ENCODE measurements at places on chromosomes 3 and 15.

DNA sequence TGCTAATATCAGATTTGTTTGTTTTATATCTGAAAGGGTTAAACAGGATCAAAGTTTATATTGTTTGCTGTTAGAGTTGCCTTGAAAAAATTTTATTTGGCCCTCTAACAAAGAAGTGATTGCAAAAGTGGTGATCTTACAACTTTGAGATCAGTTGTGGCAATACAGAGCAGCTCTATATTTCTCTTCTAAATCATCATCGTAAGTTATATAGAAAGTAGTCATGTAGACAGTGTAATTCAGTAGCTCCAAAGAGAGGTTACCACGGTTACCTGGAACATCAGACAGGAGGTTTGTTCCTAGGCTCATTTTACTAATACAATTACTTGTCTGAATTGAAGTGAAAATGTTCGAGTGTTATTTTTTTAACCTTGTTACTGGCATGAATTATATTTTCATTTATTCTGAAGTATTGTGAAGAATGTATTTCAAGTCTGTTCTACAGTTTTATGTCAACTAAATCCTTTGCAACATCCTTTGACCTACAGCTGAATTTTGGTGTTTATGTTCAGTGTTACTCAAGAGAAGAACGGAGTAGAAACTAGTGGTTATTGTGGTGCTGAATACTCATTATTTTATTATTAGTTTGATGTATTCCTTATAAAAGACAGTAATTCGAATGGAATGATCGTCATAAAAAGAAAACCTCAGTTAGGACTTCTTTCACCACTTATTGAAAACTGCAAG, 214.2 kb downstream of the NAALADL2 start:
- no peak for DNase-seq

- no peak for DNase-seq
These were observed 7.6 kb downstream of the SLC27A2 start for GRCh38 chr15:50189633-50190032.

DNA sequence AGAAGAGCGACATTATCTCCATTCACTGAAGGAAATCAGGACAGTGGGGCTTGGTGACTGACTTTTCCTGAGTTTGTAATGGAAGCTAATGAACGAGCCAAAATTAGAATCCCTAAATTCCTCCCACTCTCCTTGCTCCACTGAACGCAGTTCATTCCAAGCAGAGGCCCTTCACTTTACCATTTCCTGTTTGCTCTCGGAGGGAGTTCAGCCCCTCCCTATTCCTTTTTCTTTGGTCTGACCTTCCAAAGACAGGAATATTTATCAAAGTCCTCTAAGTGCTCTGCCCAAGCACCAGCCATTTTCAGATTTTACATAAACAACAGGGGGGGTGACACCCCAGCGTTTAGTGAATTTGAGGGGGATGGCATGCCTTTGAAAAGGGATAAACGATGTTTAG, 24.0 kb upstream of the PTPRG start:
- DNase-seq: no peak

- DNase-seq: no peak
These were observed 218.5 kb downstream of the SV2B start for GRCh38 chr15:91318516-91318915.

- no peak for DNase-seq
These were observed 11.8 kb upstream of the BCL2L10 start for GRCh38 chr15:52124270-52124880.

- DNase-seq: no peak
These were observed 255.0 kb downstream of the OCA2 start for GRCh38 chr15:27844018-27844666.

DNA sequence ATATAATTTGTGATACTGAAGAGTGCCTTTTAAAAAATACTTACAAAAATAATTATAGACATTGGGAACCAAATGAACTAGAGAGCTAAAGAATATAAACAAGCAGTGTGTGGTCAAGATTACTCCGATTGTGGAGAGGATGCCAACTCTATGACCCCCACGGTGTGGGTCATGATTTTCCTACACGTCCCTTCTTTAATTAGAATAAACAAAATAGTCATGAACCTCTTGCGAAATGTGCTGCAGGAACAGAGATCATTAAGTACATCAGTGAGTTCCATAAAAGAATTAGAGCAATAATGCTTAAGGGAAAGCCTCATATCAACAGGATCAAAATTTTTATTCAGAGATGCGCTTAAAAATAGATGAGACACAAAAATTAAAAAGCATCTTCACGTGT, 476.6 kb upstream of the ROBO1 start:
- no peak for DNase-seq

- DNase-seq: peak; percentile 56
These were observed at the start of gene CD200 for GRCh38 chr3:112333002-112333380. Gene CD200 (plus strand): TSS chr3:112333156. CDS start chr3:112333213, 57 bp downstream.

DNA sequence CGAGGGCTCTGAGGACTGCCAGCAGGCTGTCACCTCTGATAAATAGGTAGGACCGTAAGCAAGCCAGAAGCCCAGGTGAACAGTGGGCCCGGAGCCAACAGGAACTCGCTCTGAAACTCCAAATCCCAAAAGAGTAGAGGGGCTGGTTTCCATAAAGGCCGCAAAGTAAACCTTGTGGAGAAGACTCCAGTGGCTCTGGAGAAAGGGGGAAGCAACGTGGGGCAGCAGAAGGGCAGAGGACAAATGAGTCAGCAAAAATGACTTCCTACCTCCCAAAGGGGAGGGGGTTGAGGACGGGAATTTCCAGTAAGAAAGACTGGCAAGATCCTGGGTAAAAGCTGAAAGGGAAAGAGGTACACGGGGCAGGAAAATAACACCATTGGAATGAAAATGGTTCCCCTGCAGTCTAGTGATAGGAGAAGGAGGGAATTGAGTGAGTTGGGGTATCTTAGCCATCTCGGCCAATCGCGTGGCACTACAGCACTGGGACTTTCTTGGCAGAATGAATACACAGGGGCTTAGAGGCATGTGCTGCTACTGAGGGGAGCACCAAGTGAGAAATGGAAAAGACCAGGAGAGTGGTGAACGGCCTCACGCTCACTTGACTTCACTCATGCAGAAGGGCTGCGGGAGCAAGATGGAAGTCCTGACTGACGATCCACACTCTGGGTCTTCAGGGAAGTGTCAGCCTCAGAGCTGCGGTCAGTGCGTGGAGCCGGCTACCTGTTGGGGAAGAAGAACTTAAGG, 33.2 kb downstream of the BMF start:
- no peak for DNase-seq

GRCh38 chr3:136734382-136735070, 17.7 kb downstream of the STAG1 start:
- DNase-seq: no peak

GRCh38 chr3:59675495-59675894, 625.7 kb upstream of the CFAP20DC start:
- no peak for DNase-seq

DNA sequence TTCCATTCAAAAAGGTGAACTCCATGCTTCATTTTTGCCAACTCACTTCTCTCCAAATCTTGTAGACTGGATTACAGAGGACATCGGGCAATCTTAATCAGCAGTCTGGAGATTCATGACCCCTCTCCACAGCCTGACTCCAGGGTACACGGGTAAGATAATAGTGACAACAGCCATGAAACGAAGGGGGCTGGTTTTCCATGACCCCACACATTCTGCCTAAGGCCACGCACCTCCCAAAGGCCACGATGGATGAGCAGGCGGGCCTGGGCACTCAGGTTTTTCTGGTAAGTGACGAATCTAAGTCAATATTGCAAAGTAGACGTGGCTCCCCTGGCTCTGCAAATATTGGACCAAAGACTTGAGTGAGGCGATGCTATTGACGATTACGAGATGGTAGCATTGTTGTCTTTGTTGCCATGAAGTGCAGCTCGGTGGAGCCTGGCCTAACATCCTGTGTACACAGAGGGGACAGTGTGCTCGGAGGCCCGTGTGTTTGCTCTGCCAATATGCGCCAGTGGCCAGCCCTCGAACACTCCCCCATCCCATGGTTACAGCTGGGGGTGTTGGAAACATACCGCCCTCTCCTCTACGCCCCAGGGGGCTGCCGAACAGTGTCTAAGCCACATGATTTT, 119.1 kb downstream of the OPA1 start:
- DNase-seq: peak; percentile 31

- no peak for DNase-seq
These were observed 287.7 kb upstream of the NR2F2 start for GRCh38 chr15:96042734-96043224.

- DNase-seq: no peak
These were observed 64.5 kb downstream of the RPL39L start for GRCh38 chr3:187074846-187075245.

DNA sequence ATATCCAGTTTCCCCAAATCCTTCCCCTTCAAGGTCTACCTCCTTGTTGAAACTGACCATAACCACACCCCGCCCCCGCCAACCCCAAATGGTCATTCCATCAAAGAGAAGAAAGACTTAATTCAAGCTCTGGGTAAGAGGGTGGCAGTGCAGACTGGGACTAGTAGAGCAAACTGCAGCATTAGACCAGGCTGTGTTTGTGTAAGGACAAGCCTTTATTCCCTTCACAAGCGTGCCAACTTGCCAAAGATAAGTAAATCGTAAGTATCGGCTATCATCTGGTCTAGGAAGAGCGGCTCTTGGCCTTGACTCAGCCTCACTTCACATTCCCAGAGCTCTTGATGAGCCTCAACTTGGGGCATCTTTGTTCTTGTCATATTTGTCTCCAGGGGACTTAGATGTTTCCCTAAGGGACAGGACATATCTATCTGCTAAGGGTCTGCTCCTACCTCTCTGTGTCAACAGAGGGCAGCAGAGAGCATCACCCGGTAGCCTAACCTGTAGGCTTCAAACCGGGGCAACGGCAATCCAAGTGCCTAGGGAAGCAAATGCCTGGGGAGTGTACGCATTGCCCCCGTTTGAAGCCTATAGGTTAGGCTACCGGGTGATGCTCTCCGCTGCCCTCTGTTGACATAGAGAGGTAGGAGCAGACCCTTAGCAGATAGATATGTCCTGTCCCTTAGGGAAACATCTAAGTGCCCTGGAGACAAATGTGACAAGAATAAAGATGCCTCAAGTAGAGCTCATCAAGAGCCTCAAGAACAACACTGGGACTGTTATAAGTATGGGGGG, 8.9 kb upstream of the MAP3K13 start:
- DNase-seq: peak; percentile 80

DNA sequence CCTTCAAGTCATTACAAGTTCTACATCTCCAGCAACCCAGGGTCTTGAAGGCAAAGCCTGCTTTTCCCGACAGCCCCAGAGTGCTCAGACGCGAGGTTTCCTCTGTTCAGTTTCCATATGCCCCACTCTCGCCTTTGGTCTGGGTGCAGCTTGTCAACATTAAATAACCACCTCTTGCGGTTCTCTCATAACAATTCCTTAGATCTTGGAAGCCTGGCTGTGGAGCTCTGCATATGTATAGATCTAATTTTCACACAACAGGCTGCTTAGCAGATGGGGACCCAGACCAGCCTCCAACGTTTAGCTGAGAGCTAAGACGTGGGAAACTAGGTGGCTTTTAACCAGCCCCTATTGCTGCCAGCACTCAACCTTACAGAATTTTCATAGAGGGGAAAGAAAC, 295.5 kb downstream of the RPLP1 start:
- no peak for DNase-seq

DNA sequence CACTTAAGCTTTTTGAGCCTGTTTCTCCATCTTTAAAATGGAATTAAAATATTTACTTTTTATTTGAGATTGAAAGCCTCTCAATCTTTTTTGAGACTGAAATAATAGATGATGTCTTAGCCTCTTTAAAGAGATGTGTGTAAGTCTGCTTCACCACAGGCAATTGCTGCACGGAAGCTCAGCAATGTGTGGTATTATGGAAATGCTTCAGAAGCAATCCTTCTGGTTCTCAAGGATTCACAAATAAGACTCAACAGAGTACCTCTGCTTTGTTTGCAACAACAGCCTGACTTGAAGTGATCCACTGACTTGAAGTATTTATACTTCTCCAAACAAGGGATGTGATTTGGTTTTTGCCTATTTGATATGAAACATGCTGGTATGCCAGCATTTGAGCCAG, 332.0 kb upstream of the RASGRP1 start:
- DNase-seq: no peak

DNA sequence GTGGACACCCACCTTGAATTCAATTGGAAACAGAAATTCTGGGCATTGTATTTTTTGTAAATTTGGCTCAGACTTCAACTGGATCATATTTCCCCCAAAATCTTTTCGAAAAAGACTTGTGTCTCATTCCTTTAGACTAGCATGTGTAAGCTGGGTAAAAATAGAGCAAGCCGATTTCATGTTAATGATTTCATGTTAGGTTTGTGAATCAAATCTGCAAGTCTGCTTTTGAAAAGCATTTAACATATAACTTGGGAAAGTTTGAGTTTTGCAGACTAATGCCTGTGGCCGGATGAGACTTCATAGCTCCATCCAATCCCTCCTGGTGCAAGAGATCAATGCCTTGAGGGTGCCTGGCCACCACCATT, 64.5 kb downstream of the FLNB start:
- no peak for DNase-seq
